ENCODE measurements at places on chromosomes 12 and 14. TPM values are rescaled to one million over a fixed set of nuclear protein-coding genes. Genes with fewer than 3 reads are reported as not detected.

The GLI1 gene
- total RNA-seq: 16.2 TPM

The PLEKHG7 gene
- 1.2 TPM for total RNA-seq

- no peak for DNase-seq
These were observed 18.9 kb downstream of the SLC25A21 start for GRCh38 chr14:37153483-37153882.

DNA sequence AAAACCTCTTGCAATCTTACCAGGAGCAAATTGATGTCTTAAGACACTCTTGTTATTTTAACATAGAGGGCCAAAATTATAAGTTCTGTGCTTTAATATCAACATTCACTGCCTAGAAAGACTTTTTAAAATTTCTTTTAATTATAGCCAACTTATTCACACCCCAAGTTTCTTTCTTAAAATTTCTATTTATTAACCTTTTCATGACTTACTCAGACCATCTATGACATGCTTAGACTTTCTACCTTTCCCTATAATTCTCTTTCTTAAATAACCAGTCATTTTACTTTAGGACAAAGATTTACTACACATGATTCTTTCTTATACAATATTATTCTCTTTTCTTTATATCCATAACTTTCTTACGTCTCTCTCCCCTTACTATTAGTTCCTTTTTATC lies 220.4 kb downstream of the NUBPL start:
- no peak for DNase-seq

The HCAR1 gene
- total RNA-seq: under 0.01 TPM

DNA sequence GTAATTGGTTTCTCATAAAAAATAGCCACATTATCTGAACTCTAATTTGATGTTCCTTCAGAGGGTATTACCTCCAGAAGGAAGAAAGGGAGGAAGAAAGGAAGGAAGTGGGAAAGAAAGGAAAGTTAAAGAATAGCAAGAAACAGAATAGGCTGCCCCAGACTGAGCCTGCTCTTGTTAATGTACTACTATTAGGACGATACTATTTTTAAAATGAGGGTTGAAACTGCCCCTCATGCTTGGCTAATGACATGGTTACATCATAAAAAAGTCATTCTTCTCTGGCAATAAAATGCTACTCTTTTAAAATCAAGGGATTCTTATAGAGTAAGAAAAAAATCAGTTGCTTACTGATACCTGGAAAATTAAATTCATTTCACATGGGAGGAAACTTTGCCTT lies 253.0 kb downstream of the KTN1 start:
- DNase-seq: no peak

- DNase-seq: no peak
These were observed 112.2 kb downstream of the RFLNA start for GRCh38 chr12:124407074-124407473.

The TRIM9 gene
- total RNA-seq: 0.87 TPM

GRCh38 chr12:107461222-107461975 lies 224.2 kb upstream of the PWP1 start:
- no peak for DNase-seq

DNA sequence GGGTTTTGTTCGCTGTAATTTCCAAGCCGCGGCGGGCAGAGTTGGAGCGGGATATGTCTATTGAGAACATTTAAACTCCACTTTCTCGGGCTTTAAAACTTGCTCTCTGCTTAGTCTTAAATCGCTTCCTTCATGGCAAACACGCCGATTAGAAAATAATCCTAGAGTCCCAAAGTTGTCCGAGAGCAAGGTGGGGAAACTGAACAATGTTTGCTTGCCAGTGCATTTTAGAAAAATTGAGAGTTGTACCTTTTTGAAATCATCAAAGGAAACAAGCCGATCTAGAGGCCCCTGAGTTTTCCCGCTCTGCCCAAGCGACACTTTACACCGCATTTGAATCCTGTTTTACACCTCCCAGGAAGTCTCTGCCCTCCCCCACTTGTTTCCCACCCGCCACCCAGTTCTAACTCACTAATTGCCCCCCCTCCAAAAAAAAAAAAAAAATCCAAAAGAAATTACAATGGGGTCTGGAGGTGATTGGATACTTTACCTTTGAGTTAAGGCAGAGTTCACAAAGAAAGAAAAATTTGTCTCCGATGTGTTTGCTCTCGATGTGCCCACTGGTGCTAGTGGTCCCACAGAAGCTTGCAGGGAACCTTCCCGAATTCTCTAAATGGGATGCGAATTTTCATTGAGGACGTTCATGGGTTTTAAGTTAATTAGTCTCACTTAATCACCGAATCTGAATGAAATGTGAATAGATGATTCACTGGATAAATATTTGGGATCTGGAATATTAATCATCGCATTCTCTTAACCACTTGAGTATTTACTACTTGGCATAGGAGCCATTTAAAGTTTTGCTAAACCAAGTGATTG lies 2.3 kb downstream of the HMGA2 start:
- no peak for DNase-seq

- DNase-seq: no peak
These were observed 1.4 kb downstream of the KCNMB4 start for GRCh38 chr12:70367258-70368141.

- DNase-seq: no peak
These were observed 19.5 kb downstream of the DCAF5 start for GRCh38 chr14:69133206-69134125.

The GALNT16 gene
- total RNA-seq: 11.7 TPM

DNA sequence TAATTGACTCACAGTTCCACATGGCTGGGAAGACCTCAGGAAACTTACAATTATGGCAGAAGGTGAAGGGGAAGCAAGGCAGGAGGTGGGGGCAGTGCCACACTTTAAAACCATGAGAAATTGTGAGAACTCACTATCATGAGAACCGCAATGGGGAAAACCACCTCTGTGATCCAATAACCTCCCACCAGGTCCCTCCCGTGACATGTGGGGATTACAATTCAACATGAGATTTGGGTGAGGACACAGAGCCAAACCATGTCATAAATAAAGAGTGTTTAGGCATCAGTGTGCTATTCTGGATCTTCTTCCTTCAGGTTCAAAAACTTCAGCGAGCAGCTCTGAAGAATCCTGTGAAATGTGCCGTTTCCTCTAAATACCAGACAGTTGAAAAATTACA lies 9.7 kb downstream of the DDX47 start:
- no peak for DNase-seq

DNA sequence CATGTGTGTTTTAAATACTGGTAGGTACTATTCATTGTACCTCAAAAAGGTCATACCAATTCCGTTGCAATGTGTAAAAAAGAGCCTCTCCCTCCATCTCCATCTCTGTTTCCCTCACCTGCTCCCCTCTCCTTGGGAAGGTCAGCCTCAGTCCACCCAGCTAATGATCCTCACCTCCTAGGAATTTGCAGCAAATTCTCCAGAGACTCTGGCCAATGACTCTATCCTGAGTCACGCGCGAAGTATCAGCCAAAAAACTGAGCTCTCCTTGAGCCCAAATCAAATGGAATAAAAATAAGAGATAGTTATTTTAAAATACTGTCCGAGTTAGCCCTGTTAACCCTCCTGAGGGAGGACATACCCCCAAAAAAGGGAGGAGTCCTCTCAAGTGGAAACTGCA lies 148.4 kb downstream of the DPF3 start:
- DNase-seq: no peak

DNA sequence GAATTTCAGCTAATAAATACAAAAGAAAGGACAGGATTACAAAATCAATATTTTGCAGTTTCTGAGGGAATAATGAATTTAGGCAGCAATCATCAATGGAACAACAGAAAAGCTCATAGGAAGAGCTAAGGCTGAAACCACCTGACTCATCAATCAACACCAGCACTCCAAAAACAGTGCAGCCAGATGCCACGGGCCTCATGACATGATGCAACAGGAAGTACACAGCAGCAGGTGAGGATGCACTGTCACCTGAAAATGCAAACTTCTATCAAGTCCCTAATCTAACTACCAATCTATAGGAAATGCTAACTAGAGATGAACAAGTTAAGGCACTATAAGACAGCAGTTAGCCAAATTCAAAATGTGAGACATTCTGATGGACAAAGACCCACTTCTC lies 21.7 kb downstream of the GNS start:
- no peak for DNase-seq

- no peak for DNase-seq
These were observed 678.2 kb downstream of the NRXN3 start for GRCh38 chr14:78848234-78848820.

GRCh38 chr12:105030820-105031807 lies 45.0 kb downstream of the NOPCHAP1 start:
- DNase-seq: no peak

- DNase-seq: no peak
These were observed 37.4 kb upstream of the HIGD1C start for GRCh38 chr12:50914872-50915484.

All from tibial nerve (tissue), 4 donors.